ENCODE measurements at places on chromosomes 4 and X. TPM values are rescaled to one million over a fixed set of nuclear protein-coding genes. Genes with fewer than 3 reads are reported as not detected.

FSTL5 gene
- total RNA-seq: not detected

BST1 gene
- 3.8 TPM for total RNA-seq

ARHGAP4 gene
- 9.7 TPM for total RNA-seq

ESX1 gene
- not detected for total RNA-seq

C4orf54 gene
- 6.4 TPM for total RNA-seq

SGMS2 gene
- total RNA-seq: 23.2 TPM

FAM9B gene
- not detected for total RNA-seq

ELOVL6 gene
- total RNA-seq: 2.0 TPM

POF1B gene
- 0.89 TPM for total RNA-seq

TRIM2 gene
- total RNA-seq: 14.7 TPM

DNA sequence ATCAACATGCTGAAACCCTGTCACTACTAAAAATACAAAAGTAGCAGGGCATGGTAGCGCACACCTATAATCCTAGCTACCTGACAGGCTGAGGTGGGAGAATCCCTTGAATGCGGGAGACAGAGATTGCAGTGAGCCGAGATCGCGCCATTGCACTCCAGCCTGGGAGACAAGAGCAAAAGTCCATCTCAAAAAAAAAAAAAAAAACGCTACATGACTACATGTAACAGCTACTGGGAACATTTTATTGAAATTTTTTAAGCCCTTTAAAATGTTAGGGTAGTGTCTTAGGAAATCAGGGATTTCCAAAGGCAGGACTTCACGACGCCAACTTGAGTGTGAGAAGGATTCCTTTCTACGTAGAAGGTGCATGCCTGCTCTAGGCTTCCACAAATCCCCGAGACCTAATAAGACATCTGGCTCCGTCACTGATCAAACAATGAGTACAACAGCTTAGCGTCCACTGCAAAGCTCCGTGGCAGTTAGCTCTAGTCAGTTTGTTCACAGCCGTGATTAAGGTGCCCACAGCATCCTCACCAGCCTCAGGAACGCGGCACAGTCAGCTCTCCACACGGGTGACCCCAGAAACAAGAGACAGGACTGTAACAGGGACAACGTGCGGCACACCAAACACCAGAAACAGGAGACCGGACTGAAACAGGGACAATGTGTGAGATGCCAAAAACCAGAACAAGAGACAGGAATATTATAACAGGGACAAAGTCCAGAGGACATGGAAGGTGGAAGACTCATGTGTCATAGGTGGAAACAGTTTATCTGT, 33.7 kb downstream of the DHRSX start:
- DNase-seq: no peak

DNA sequence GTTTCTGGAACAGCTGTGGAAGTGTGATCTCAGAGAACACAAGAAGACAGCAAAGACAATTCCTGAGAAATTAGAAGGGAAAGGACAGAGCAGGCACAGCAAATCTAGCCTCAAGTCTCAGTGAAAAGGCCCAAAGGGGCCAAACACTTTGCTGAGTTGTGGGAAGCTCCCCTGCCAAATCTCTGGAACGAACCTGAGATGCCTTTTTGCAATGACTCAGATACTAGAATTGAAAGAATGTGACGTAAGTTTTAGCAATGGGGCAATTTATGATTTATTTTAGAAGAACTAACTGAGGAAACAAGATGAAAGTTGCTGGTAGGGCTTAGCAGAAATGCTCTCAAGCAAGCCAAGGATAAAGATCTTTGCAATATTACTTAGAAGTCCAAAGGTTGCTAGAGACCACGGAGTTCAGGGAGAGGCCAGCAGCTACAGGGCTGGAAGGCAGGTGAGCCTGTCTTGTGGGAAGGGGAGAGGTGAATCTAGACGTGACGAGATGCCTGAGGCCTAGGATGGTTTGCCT, 92.8 kb downstream of the AMELX start:
- DNase-seq: no peak

GRCh38 chr4:177315767-177316464, 6.2 kb downstream of the NEIL3 start:
- DNase-seq: no peak

GRCh38 chr4:146178126-146178525, 2.6 kb downstream of the LSM6 start:
- DNase-seq: no peak

DNA sequence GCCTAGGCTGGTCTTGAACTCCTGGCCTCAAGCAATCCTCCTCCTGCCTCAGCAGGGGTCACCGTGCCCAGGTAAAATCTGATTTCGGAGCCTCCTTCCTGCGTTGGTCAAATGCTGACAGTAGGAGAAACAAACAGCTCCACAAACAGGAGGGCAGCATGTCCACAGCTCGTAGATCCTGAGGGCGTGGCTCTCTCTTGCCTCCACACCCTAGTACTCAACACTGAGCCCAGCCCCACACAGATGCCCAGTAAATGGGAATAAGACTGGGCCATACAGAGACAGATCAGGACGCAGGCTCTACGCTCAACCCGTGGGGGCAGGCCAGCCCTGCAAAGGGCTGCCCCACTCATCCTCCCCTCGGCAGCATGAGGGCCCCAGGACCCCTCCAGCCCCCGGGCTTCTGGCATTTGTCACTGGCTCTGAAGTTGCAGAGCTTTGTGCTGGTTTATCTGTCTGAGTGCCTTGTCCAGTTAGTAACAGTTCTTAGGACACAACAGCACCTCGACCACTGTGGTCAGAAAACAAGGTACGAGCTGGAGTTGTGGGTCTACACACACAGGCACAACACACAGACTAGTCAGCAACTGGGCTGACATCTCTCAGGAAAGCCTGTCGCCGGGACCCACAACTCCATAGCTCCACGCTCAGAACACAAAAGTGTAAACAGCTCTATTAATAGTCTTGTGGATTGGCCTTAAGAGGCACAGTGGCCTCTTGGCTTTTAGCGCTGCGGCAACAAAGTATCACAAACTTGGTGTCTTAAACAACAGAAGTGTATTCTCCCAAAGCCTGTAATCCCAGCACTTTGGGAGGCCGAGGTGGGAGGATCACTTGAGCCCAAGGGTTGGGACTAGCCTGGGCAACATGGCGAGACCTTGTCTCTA, 5.2 kb downstream of the TNIP2 start:
- no peak for DNase-seq

DNA sequence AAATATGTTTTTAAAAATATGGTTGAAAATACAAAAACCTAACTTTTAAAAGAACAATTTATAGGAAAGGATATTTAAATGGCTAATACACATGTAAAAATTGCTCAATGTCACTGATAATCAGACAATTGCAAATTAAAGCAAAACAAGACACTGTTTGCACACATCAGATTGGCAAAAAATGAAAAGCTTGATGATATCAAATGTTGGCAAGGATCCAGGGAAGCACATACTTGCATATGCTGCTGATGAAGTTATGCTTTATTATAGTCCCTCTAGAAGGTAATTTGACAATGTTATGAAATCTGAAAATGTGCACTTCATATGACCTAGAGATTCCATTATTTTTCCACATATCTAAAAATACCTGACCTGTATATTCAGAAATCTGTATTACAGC, 45.7 kb upstream of the EPGN start:
- DNase-seq: no peak

DNA sequence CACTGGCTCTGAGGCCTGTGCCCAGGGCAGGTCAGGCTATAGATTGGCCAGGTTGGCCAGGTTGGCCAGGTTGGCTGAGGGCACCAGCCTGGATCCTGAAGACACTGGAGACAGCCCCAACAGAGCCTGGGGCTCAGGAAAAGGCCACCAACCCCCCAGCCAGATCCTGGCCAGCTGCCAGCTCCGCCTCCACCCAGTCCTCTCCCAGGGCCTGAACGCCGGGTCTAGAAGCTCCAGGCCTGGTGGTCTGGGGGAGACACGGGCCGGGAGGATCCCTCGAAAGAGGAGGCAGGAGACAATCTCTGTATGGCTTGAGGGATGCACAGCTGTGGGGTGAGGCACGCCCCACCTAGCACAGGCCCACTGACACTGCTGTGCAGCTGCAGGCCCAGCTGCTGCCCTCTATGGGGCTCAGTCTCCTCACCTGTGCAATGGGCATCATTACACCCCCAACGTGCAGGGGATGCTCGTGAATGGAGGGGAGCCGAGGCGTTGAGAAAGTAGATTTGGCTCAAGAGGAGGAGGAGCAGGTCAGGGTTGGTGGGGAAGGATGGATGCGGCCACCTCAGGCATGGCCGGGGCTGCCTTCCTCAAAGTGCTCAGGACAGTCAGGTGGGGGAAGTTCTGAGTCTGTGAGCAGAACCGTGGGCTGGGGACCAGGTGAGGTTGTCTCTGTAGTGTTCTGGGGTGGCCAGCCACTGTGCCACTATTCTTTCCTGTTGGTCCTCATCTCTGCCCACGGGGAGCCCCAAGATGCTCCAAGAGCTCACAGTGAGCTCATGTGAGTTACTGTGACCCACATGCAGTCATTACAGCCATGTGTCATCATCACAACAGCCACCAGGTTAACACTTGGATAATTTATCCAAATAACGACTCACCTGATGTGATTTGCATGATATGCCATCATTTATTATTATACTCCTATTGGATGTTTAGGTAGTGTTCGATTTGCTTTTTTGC, 10.8 kb upstream of the GAGE10 start:
- no peak for DNase-seq

DNA sequence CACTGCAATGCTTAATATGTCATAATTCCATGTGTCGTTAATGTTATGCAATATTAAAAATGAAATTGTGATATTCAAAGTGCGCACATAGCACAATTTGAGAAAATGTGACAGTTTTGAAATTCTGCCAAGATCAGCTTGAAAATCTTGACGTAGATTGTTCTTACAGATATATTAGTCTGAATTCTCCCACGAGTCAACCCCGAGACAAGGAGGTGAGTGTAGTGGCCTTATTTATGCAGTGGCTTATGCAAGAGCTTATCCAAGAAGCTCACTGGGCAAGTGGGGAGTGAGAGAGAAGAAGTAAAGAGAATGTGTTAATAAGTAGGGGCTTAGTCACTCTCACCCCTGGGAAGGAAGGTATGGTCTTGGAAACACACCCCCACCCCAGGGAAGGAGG, 286.1 kb upstream of the STS start:
- no peak for DNase-seq

GRCh38 chr4:139028191-139028661, 12.6 kb downstream of the NOCT start:
- DNase-seq: peak; percentile 76

- DNase-seq: peak; percentile 73
Measured at GRCh38 chr4:73836373-73837279, at the start of gene CXCL6. Gene CXCL6 (plus strand): TSS chr4:73836678. CDS start chr4:73836751, 73 bp downstream.

DNA sequence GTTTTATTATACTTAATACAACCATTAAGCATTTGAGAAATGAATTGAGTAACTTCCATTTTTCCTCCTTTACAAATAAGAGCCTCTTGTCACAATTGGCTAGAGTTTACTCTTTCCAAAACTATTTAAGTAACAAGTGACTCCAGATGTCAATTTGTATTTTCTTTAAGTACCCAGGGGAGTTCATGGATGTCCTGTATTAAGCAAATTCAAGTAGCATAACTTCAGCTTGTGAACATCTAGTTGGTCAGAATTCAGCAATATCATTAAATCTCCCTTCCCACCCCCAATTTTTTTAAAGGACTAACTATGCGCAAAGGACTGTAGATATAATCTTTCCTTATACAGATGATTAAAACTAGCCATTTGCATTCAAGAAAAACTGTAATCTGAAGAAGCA, 1.4 kb upstream of the ADGRL3 start:
- no peak for DNase-seq

DNA sequence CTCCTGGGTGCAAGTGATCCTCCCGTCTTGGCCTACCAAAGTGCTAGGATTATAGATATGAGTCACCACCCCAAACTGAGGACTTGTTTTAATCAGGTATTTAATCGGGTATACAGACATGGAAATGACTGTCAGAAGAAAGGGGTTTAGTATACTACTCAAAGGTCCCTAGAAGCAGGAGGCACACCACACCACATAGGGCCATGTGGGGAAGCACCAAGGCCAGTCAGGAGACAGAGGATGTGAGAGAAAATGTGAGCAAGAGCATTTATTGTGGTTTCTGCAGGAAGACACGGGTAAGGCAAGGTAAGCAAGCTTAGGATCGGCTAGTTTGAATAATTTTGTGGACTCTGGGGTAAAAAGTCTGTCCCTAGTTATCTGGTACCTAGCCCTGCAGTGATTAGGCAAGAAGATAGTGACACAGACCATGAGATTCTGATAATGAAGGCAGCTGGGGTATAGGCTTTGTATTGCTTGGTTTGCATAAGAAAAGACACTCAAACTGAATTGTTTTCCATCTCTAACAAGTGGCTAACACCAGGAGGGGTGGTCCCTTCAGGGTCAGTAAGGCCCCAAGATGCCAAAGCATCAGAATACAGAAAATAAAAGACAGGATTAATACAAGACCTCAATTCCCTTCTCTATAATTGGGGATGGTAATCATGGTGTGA, 408.8 kb upstream of the F9 start:
- DNase-seq: no peak

DNA sequence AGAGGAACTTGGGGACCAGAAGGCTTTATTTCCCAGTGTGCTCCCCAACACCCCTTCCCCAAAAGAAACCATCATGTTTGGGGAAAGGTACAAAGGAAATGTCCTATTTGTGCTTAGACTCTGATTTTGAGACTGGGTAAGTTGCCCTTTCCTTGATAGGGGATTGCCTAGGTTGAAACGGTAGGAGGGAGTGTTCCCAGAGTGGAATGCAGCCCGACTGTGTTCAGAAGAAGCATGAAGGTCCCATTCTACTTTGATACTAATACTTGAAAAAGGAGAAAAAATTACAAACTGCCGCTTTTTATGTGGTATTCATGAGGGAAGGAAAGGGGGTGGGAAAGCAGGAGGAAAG, 32.4 kb upstream of the TMEM131L start:
- no peak for DNase-seq

DNA sequence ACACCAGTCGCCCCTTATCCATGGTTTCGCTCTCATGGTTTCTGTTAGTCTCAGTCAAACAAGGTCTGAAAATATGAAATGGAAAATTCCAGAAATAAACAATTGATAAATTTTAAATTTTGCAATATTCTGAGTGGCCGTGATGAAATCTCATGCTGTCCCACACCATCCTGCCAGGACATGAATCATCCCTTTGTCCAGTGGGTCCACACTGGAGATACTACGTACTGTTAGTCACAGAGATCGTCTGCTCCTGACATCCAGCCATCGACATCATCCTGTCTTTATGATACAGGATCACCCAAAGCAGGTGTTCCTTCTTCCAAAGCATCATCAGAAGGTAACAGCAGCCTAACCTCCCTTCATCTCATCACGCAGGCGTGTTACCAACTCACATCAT, 76.5 kb upstream of the MSX1 start:
- no peak for DNase-seq

DNA sequence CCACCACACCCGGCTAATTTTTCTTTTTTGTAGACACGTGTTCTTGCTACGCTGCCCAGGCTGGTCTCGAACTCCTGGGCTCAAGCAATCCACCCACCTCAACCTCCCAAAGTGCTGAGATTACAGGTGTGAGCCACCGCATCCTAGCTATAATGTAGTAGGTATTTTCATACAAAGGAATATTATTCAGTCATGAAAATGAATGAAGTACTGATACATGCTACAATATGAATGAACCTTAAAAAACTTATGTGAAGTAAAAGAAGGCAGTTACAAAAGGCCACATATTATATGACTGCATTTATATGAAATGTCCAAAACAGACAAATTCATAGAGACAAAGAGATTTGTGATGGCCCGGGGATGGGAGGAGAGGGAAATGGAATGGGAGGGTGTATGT, 4.7 kb upstream of the GATA1 start:
- DNase-seq: no peak
